ENCODE measurements at places on chromosomes 3 and 15.

DNA sequence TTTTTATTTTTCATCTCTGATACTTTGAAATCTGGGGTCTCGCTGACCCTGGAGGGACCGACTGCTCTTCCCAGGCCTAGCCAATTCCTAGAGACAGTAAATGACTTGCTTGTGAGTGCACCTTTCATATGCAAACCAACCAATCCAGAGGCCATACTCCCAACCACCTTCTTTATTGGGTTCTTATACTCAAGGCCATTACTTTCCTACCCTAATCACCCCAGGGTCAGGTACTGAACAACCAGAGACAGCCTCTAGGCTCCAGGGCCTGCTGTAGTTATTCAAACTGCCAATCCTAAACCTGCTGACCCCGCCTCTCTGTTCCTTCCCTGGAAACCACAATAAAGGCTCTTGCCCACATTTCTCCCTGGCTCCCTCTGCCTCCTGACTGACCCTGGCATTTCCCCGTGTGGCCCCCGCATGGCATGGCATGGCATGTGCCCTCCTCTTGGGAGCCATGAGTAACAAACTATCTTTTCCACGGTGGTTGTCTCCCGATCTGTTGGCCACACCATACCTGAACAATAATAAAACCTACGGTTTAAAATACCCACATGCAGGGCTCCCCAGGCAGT is 42.9 kb downstream of the ADCY5 start:
- no peak for DNase-seq

DNA sequence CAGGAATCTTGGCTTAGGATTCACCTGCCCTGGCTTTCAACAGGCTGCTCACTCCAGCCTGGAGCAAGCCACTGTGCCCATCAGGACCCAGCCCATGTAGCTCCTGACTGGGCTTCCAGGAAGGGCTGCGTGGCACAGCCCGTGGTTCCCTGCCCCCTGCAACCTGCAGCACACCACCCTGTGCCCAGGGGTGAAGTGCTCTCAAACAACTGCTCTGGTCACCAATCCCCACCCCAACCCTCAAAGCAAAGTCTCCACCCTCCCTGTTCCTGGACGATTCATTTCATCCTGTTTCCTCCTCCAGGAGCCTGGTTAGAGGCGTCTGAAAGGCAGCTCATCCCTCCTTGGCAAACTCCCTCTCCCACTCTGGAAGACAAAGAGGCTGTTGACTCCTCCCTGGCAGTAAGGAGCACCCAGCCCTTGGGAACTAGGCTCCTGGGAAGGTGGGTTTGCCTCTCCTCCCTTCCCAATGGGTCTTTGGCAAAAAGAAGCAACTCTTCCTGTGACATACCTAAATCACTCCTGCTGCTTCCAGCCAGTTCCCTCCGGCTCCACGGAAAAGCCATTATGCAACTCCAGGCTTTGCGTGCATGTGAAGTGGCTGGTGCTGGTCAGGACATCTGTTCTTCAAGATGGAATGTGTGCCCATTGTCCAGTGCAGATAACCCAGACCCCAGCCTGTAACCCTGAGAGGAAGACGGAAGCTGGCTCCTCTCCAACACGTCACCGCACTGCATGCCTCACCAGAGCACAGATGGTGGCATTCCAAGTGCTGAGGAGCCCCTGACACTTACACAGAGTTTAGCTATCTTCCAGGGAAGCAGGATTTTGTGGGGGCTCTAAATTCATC is 29.1 kb upstream of the VIPR1 start:
- no peak for DNase-seq

GRCh38 chr3:172592898-172593669 is 69.9 kb upstream of the TNFSF10 start:
- DNase-seq, result no peak

GRCh38 chr15:57018151-57018550 is 99.7 kb downstream of the TCF12 start:
- DNase-seq, result no peak

- peak; percentile 83 for DNase-seq
These were observed 1.1 kb upstream of the PIK3CA start for GRCh38 chr3:179146911-179147513.

GRCh38 chr3:138493804-138494606 is 59.6 kb downstream of the ESYT3 start:
- DNase-seq, result no peak

DNA sequence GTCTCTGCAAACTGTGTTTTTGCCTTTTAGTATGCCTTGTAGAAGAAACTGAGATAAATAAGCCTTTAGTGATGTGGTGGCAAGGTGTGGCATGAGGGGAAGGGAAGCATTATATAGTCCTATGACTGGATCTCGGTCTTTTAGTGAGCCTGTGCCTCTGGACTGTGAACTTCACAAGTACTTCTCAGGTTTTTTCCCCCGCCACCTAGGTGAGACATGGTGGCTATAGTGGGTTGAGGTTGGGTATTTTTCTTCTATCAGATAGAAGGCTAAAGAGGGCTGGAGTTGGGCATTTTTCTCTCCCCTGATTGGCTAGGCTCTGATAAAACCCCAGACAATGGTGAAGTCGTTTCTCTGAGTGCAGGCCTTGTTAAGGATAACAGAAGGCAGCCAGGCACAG is 38.7 kb upstream of the ZFAND6 start:
- DNase-seq, result no peak

GRCh38 chr15:99076555-99077308 is 28.1 kb upstream of the SYNM start:
- peak; percentile 70 for DNase-seq

- DNase-seq, result no peak
These were observed 6.2 kb upstream of the TMF1 start for GRCh38 chr3:69058180-69058946.

DNA sequence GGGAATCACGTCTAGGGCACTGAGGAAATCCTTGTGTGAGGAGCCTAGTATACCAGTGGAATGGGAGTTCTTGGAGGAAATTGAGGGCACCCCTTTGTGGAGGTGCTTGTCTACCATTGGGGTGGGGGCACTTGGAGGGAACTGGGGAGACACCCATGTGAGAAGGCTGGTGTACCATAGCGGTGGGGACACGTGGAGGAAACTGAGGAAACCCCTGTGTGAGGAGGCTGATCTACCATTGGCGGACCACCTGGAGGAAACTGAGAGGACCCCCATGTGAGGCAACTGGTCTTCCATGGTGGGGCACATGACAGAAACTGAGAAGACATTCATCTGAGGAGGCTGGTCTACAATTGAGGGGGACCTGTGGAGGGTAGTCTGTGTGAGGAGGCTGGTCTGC is 164.5 kb downstream of the FBLN2 start:
- DNase-seq, result no peak

DNA sequence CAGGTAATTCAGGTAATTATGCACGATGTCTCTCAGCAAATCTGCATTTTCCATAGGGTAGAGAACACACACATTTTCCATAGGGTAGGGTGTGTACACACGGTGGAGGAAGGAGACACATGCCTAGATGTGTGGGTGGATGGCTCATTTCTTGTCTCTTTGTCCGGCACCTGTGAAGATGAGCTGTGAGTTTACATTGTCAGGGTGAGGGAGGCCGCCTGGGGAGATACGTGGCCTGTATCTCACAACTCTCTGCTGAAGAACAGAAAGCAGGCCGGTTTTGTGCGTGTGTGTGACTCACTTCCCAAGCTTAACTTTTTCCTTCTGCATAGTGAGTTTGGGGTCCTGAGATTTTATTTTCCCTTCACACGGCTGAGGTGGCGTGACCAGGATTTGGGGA is 60.3 kb downstream of the SLC6A6 start:
- DNase-seq, result no peak

DNA sequence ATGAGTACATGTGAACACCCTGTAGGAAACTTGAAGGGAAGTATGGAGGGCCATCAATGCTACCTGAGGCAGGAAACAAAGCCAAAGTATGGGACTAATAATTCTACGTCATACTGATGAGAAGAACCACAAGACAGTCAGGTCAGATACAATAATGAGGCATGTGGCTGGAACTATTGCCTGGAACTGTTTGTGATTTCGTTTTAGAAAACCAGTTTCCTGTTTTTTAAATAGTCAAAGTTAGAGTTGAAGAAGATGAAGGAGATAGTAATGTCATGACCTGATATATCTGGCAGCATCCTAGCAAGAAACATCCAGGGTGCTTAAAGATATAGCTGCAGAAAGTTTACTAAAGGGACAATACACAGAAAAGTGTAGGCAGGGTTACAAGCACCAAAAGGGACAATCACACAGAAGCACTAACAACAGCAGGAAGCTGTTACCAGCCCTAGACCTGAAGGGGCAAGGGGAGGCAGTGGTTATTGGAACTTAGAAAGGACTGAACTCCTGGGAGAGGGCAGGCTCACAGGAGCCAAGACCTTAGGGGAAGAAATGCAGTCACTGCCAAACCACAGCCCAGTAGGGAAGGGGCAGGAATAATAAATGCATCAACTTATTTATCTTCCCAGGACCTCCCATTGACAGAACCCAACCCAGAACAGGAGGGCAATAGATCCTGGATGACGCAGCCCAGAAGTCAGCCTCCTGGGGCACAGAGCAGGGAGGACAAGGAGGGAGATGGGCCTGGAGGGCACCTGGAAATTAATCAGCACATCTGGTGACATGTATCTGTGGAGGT is 302.1 kb upstream of the STT3B start:
- DNase-seq, result no peak

- no peak for DNase-seq
These were observed 66.7 kb downstream of the ITGA11 start for GRCh38 chr15:68365140-68365745.

DNA sequence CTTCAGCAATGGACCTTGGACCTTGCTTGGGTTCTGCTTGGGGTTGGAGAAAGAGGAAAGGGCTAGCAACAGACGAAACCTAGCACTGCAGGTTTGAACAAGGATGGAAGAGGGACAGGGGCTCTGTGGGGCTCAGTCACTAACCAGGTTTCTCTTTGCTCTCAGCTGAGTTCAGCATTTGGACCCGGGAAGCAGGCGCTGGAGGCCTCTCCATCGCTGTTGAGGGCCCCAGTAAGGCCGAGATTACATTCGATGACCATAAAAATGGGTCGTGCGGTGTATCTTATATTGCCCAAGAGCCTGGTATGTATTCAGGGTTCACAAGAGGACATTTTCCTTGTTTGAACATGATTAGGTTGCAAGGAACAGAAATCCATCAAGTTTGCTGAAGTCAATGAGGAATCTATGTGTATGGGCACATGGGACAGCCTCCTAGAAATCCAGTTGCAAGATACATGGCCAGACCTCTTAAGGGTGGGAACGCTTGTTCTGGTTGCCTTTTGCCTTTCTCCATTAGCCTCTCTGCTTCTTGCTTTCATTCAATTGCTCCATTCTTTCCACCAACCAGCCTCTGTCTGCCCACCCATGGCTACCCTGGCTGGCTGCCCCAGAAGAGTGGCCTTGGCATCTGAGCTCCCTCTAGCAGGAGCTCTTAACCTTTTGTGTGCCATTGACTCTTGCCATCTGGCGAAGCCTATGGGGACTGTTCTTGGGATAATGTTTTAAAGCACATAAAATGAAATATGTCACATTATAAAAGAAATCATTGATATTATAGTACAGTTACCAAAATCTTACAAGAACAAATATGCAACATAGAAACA is 55.9 kb downstream of the DNASE1L3 start:
- DNase-seq, result peak; percentile 28

GRCh38 chr15:92392462-92392861 is 1.2 kb upstream of the ST8SIA2 start:
- no peak for DNase-seq

DNA sequence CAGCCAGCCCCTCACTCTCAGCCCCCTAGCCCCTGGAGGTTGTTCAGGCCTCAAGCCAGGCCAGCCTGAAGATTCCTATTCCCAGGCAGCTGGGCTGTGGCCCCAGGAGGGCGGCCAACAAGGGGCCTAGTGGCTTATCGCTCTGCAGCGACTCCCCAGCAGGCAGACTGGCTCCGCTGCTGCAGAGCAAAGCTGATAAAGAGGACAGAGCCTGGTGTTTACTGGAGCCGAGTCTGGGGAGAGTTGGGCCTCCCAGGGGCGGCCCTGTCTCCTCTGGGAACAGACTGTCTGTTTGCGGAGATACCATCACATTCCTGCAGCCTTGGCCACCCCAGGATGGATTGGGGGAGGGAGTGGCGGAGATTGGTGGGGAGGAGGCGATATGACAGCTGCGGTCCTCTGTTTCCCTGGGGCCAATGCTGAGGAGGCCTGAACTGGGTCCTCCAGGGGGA is 22.4 kb upstream of the SMAD6 start:
- no peak for DNase-seq

- peak; percentile 61 for DNase-seq
These were observed 4.7 kb upstream of the GOLGA8B start for GRCh38 chr15:34588046-34588674.

DNA sequence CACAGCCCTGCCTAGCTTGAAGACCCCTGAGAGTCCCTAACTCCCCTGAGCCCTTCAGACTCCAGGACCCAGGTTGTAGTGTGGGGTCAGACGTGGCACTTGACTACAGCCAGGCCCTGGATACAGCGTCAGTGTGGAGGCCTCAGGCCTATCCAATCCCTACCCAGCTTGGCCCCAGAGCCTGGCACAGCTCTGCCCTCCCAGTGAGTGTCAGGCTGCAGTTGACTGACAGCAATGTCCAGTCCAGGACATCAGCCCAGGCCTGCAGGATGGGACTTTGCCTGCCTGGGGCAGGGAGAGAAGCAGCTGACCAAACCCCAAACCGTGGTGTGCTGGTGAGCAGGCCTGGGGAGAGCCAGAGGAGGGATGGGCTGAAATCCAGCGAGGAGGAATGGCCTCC is 27.3 kb downstream of the KLF13 start:
- peak; percentile 88 for DNase-seq

- no peak for DNase-seq
These were observed 13.9 kb upstream of the APH1B start for GRCh38 chr15:63263519-63263918.

DNA sequence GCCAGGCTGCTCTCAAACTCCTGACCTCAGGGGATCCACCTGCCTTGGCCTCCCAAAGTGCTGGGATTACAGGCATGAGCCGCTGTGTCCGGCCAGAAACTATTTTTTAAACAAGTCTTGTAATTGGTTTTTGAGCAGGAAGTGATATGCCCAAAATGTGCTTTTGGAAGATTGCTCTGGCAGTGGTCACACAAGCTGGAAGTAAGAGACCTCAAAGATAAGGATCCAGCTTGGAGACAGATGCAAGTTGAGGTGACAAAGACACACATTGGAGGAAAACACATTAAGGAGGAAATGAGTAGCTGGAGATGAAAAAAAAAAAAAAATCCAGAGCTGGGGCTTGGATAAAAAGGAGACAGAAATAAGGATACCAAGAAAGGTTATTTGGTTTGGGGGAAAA is 6.3 kb downstream of the TM4SF18 start:
- no peak for DNase-seq

DNA sequence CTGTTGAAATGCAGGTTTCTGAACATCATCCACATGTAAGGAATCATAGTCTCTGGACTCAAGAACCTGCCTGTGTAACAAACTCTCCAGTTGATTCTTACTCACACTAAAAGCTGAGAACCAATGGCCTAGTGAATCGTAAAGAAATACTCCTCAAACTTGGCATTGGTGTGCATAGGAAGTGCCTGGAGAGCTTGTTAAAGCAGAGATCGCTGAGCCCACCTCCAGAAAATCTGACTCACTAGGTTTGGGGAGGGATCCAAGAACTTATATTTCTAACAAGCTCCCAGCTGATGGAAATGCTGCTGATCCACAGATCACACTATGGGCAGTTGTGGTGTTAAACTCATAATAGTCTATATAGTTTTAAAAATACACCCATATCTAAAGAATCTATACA is 55.8 kb upstream of the LMCD1 start:
- DNase-seq, result no peak

- no peak for DNase-seq
These were observed 616.0 kb upstream of the NAALADL2 start for GRCh38 chr3:174243171-174243570.

- no peak for DNase-seq
These were observed 32.8 kb downstream of the CDIN1 start for GRCh38 chr15:36612063-36612788.

GRCh38 chr3:11162401-11163345 is 8.4 kb downstream of the HRH1 start:
- no peak for DNase-seq
